NCI-H510A (cell line): ENCODE measurements at places on chromosomes 16 and 17.

DNA sequence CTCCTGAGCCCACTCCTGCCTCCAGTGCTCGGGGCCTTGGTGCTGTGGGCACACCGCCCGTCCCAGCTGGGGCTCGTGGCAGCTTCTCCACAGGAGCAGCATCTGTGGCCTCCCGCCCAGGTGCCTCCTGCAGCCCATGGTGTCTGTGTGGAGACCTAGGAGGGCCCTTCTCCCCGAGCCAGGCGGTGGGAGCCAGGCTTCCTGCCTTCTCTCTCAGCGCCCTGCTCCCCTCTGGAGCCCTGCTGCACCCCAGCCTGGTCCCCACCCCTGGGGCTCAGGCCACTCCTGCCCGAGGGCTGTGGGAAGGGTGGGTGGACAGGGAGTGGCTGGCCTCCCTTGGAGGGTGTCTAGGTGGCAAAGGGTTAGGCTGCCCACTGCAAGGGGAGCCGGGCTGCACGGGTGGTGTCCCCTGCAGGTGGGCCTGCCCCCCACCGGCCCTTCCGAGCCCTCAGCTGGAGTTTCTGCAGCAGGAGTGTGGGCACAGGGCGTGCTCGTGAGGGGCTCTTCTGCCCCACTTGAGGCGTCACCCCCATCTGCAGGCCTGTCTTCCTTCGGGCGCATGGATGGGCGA is 11.0 kb downstream of the CENPX start:
- no peak for DNase-seq

- no peak for DNase-seq
Observed at GRCh38 chr16:78385086-78385805, 285.8 kb downstream of the WWOX start.

DNA sequence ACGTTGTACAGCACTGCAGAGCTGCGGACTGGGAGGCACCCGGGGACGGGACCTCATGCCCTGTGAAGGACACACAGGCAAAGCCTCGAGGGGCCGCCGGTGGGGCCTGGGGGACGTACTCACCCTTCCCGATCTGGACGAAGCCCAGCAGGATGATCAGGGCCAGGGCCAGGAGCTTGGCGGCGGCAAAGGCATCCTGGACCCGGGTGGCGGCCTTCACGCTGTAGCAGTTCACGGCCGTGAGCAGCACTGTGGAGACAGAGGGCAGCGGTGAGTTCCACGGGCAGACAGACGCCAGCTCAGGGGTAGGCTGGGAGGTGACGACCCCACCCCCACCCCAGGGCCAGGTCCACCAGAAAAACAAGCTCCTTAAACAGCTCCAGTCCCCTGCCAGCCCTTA is 17.7 kb downstream of the SLC7A5 start:
- no peak for DNase-seq

GRCh38 chr17:29948448-29949215 is 7.2 kb downstream of the EFCAB5 start:
- no peak for DNase-seq

- peak; percentile 77 for DNase-seq
Observed at GRCh38 chr17:64081802-64082799, 47.8 kb downstream of the ERN1 start.

DNA sequence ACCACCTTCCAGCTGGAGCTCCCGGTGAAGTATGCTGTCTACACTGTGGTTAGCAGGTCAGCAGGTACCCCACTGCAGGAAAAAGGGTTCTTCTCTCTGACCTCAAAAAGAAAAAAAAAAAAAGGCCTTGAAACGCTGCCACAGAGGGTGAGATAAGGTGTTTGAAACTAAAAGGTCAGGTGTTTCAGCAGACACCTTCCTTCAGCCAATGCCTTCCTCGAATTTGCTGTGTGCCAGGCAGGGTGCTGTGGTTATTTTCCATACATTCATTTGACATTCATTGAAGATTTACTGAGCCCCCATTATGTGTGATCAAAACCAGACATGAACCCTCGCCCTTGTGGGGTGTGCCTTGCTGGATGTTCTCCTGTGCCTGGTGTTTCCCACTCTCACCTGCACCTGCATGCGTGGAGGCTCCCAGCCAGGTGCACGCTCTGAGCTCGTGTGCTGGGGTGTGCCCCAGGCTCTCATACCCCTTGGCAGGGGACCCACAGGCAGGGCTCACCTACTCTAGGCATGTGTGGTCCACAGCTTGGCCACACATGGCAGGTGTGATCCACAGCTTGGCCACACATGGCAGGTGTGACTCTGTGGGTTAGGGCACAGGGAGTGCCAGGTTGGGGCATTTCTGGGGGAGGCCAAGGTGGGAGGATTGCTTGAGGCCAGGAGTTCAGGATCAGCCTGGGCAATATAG is 15.8 kb upstream of the ITGAD start:
- no peak for DNase-seq

DNA sequence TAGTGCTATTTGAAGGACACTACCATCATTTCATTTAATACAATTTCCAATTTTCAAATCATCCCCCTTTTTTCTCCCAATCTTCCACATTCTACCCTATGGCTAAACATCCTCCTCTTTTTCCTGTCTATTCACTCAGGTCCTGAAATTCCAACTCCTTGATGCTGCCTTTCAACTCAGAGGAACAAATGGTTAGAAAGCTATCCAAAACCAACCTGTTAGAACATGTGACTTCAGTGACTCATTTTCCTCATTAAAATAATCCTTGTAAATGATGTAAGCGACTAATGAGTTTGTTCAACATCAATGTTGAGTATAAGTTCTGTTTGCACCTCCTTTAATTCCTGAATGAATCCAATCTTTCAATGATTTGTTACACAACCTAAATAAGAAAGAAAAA is 5.5 kb downstream of the PSMD12 start:
- no peak for DNase-seq
